ENCODE measurements at places on chromosomes 1 and 21.

DNA sequence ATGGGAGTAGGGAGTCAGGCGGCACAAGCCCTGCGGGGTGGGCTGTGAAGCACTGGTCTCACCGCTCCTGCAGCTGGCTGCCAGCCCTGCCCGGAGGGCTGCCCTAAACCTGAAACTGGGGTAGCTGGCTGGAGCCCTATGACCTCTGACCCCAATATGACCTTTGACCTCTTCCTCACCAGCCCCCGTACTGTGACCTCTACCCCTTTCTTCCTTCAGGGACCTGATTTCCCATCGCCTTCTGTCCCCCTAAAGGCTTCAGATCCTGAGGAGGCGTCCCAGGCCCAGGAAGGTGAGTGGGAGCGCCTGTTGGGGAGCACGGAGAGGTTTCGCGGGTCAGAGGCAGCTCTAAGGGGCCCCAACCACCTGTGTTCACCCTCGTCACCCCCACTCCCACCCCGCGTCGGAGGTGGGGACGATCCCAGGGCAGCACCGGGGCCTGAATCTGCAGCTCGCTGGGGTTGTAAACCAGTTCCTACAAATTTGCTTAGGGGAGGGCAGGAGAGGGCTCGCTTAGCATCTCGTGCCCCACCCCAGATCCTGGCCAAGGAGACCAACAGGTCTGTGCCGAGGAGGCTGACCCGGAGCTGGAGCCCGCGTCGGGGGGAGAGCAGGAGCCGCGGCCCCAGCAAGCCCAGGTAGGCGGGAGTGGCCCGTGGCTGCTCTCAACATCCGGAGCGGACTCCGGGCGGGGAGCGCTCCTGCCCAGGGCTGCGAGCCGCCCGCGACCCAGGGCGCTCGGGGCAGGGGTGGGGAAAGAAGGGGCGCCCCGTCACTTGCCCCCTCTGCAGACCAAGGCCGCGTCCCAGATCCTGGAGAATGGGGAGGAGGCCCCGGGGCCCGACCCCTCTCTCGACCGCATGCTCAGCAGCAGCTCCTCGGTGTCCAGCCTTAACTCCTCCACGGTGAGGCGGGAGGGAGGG is 7.3 kb downstream of the SYTL1 start:
- no peak for DNase-seq

DNA sequence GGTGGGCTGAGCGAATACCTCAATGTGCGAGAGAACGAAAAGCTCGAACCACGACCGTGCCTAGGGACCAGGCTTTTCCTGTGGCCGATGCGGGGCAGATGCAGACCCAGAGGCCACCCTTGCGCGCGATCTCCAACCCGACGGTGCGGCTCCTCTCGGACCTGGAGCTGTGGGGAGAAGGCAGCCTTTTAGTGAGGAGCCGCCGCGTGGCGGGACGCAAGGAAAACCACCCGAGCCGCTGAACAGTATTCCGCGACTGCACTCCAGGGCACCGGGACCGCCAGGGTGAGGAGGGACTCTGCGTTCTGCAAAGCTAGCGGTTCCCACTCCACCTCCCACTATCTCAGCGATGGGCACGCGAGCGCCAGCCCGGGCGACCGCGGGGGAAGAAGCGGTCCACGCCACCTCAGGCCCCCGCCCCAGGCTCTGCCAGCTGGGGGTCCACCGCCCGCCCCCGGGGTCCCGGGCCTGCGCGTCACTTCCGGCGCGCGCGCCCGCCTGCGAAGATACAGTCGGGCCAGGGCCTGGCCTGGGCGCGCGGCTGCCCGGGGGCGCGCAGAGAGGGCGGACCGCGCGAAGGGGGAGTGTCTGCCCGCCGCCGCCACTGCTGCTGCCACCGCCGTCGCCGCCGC is 66.5 kb upstream of the PRKACB start:
- DNase-seq = peak; percentile 54

GRCh38 chr21:14592296-14593000 is 46.3 kb upstream of the SAMSN1 start:
- DNase-seq = no peak

- no peak for DNase-seq
Measured at GRCh38 chr1:48740621-48741020, 36.1 kb downstream of the BEND5 start.

DNA sequence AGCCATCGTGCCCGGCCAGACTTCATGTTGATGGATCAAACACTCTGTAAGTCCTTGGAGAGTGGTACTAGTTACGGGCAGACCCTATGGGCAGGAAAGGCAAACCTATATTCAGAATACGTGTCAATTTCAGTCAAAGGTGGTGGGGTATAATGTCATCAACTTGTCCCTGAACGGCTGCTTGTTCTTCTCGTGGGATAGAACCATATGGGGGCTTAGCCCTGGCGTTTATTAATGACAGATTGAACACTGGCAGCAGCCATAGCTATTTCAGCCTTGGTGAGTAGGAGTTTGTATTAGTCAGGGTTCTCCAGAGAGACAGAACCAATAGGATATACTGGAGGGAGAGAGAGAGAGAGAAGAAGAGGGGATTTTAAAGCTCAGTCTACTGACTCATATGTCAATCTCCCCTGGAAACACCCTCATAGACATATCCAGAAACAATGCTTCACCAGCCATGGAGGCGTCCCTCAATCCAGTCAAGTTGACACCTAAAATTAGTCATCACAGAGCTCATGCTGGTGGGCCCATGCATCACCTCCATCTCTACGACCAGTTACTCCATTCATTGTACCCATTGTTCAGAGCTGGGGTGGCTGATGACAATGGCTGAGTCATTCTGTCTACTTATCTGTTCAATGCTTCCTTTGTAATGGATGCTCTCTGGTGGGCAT is 16.1 kb upstream of the AQP10 start:
- DNase-seq = no peak

- no peak for DNase-seq
Measured at GRCh38 chr21:25283720-25284119, 323.6 kb downstream of the MRPL39 start.

DNA sequence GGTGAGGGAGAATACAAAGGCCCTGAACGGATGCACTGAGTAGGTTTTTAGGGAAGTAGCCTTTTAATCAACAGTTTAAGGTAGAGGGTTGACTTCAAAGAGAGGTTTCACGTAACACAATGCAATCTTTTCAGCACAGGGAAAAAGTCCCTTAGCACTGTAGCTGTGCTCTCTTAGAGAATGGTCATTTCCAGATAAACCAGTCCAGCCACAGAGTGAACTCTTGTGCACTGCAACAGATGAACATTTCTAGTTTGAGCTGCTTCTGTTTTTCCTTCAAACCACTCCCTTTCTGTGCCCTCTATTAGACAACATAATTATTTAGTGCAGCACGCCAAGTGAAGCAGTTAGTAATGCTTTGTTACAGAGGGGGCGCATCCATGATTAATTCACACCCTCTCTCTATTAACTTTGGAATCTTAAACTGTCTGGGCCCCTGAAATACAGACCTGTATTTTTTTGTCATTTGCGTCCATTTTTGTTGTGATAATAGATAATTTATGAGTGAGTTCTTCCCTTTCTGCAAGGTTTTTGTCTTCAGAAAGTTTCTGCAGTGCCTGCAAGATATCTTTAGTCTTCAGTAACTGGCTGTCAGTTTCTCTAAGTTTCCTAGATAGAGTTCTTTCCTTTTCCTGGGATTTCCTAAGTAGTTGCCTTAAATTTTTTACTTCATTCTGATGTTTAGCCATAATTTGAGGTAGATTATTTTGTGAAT is 22.9 kb downstream of the LCA5L start:
- no peak for DNase-seq

- DNase-seq = no peak
Measured at GRCh38 chr1:234851450-234852438, 241.8 kb upstream of the IRF2BP2 start.

GRCh38 chr1:42518908-42519307 is 55.8 kb downstream of the CCDC30 start:
- DNase-seq = no peak

DNA sequence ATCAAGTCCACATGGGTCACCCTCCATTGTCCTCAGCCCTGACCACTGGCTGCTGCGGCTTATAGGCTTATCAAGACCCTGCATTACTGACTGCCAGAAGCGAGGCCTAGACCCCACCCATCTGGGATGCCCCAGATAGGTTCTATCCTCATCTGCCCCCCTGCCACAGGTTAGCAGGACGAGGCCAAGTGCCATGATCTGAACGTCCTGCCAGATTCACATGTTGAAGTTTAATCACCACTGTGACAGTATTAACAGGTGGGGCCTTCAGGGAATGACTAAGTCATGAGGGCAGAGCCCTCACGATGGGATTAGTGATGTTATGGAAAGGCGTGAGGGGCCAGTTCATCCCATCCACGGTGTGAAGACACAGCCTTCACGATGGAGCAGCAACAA is 6.2 kb upstream of the CPLANE2 start:
- DNase-seq = no peak

- no peak for DNase-seq
Measured at GRCh38 chr1:191320062-191320461, 838.2 kb upstream of the RGS18 start.

- peak; percentile 41 for DNase-seq
Measured at GRCh38 chr1:234214129-234214910, 158.9 kb upstream of the COA6 start.

DNA sequence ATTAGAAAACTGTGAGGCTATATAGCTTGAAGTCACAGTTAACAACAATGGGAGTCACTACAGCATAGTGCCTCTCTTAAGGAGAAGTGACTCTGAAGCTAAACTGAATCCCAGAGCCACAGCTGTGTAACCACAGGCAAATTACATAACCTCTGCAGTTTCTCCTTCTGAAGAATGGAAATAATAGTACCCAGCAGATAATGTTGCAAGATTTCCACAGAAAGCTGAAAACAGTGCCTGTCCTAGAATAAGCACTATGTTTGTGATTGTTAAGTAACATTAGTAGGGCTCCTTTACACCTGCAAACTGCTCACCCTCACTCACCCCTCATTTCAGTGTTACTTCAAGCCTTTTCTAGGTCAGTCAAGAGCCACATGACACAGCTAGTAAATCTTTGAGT is 886.7 kb downstream of the PLA2G4A start:
- DNase-seq = no peak

DNA sequence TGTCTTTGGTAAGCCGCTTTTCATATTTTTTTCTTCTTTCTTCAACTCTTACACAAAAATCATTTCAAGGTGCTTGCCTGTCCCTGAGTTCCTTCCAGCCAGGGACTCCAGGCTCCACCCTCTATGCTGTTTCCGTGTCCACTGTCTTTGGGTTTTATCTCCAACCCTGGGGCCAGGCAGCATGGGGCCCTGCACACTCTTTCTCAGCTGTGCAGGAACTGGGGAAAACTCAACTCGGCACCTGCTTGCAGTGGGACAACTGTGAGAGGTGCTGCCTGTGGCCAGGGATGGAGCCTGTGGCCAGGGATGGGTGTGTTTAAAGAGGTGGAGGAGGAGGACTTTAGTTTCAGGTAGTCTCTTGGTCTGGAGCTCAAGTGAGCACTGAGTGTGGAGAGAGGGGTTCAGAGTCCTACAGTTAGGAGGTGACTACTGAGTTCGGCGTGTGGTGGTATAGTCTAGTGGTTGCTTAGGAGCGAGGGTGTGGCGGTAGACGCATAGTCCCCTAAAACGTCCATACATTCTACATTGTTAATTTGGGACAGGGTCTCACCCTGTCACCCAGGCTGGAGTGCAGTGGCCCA is 13.4 kb downstream of the TNFRSF8 start:
- DNase-seq = no peak

- no peak for DNase-seq
Measured at GRCh38 chr1:19169642-19170041, 40.4 kb downstream of the UBR4 start.

DNA sequence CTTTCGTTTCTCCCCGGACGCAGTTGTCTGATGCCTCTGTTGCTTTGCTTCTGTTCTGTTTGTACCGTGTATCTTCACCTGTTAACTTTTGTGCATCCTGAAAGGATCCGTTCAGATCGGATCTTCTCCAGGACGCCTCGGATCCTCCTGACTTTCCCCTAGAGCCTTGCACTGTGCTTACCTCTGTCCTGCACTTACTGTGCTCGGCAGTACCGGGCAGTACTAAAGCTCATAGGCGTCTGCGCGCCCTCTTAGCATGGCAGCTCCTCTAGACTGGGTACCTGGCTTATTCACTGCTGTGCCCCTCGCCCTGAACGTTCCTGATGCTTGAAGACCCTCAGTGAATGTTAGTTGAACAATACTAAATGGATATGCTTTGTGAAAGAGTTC is 934 bp downstream of the SCP2 start:
- DNase-seq = no peak

- DNase-seq = no peak
Measured at GRCh38 chr1:17194615-17195528, 10.1 kb upstream of the PADI1 start.

DNA sequence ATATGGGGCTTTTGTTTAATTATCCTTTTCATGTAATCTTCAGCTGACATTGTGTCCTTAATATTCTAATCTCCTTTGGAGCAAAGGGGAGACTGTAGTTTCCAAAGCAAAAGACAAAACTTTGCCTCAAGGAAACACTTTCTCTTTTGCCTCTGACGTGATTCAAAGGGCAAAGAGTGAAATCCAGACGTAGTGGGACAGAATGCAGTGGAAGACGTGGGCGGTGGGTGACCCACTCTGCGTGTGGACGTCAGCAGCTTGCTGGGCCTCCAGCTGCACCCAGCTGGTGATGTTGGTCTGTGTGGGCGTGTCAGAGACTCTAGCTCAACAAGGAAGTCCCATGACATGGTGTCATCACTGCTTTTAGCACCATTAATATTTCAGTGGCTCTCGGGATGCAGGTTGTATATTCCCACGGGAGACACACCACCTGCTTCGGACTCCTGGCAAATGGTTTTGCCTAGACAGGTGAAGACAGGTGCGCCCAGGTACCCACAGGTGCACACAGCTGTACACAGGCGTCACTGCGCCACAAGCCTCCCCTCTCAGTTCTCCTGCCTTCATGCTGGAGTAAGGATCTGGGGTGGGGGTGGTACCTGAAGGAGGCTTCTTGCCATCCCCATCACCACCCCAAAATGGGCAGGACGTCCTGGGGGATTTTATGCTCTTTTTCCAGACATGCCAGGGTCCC is 292.1 kb upstream of the VAMP3 start:
- no peak for DNase-seq

DNA sequence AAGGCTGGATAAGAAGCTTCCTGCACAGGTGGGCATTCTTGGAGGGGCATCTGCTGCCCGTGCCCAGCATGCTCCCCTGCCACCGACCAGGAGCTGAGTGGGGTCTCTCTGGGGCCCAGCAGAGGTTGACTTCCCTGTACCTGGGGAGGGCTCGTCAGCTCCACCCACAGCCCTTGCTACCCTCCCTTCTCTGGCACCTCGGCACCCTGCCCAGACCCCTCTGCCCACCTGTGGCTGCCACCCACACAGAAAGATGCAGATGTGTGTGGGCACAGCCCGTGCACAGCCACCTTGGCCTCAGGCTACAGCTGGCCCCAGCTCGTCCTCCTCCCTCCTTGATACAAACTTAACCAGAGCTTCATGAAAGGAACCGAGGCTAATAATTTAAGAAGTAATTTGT is 241.2 kb upstream of the VAMP3 start:
- DNase-seq = no peak

DNA sequence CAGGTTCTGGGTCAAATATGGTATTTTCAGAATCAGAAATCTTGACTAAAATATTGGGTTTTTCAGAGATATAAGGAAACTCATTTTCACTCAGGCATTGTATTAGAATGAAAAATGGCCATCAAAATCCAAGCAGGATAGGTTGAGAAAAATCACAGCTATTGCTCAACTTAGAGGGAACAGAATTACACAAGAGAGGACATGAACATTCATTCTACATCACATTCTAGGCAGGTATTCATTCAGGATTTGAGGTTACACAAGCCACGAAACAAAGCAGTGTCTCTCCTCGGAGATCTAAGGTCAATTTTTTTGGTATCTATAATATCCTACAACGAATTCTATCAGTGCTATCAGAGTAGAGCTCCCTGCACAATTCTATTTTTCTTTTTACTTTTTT is 163.6 kb upstream of the HP1BP3 start:
- no peak for DNase-seq
